ENCODE measurements at places on chromosomes 3 and 15.

DNA sequence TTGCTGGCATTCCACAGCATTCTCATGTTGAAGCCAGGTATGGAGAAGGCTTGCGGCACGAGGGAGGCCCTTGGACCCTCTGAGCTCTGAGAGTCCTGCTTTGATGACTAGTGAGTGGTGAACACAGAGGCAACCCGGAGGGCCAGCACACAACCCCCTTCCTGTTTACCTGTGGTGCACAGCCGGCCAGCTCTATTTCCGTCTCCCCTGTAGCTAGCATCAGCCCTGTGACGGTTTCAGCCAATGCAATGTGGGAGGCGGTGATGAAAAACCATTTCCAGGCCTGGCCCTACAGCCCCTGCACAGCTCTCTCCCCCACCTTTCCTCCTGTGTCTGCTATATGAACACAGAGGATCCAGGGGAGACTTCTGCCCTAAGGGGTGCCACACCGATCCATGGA, 76.8 kb upstream of the KLHL25 start:
- DNase-seq, result no peak

DNA sequence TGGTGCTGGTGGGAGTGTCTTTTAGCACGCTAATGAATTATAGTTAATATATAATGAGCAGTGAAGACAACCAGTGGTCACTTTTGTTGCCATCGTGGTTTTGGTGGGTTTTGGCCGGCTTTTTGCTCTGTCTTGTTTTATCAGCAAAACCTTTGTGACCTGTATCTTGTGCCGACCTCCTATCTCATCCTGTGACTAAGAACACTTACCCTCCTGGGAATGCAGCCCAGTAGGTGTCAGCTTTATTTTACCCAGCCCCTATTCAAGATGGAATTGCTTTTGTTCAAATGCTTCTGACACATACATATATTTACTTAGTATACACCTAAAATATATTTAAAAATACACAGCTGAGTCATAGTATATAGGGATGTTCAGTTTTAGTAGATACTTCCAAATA, 770.3 kb downstream of the PDCD6IP start:
- no peak for DNase-seq

DNA sequence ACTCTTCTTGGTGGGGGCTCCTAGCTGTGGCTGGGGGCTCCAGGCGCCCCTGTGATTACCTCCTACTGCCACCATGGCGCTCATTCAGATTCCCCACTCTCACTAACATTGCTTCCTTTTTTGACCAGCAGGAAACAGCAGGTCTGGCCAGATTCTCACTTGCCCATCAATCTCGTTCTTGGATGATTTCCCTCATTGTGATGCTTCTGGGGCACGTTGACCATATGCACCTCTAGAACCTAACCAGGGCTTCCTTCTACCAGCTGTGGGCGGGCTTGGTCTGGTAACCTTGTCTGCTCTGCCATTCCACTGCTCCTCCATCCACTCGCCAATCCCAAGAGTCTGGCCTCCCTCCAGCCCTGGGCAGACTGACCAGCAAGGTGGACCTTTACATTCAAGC, 35.9 kb upstream of the PTPN23 start:
- no peak for DNase-seq

GRCh38 chr3:156718622-156719306, 44.4 kb downstream of the TIPARP start:
- no peak for DNase-seq

GRCh38 chr3:10700821-10701220, 115.2 kb upstream of the SLC6A11 start:
- DNase-seq, result no peak

DNA sequence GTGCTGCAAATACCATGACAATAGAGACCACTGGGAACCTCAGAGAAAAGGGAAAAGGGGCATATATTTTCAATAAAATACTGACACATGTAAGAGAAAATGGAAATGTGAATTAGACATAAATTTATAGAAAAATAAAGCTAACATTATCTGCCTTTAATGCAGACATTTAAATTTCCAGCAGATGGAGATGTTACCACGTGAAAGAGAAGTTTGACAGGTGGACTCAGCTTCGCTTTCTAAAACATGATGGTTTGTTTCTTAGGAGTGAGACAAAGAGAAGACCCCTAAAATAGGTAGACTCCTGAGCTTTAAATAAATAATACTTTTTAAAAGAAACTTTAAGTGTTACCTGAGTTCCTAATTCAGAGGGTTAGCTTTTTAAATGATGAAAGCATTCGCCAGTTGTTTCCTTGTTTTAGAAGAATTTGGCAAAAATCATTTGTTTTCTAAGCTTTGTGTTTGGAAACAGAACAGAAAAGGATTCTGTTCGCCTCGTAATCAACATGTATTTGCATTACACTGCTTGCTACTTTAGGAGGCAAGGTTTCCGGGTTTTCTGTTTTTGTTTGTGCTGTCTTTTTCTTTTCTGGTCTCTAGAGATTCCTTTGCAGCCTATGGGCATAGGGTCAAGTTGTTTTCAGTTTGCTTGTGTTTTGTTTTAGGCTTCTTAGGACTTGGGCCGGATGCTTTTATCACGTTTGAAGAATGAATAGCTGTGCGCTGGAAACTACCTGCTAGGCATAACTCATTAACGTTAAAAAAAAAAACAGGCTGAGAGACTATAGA, 271.4 kb downstream of the THSD4 start:
- no peak for DNase-seq

All from sciatic nerve (tissue), 2 donors.